Liver (tissue), 10 donors: ENCODE measurements at places on chromosomes 6 and 20. TPM values are rescaled to one million over a fixed set of nuclear protein-coding genes. Genes with fewer than 3 reads are reported as not detected.

DNA sequence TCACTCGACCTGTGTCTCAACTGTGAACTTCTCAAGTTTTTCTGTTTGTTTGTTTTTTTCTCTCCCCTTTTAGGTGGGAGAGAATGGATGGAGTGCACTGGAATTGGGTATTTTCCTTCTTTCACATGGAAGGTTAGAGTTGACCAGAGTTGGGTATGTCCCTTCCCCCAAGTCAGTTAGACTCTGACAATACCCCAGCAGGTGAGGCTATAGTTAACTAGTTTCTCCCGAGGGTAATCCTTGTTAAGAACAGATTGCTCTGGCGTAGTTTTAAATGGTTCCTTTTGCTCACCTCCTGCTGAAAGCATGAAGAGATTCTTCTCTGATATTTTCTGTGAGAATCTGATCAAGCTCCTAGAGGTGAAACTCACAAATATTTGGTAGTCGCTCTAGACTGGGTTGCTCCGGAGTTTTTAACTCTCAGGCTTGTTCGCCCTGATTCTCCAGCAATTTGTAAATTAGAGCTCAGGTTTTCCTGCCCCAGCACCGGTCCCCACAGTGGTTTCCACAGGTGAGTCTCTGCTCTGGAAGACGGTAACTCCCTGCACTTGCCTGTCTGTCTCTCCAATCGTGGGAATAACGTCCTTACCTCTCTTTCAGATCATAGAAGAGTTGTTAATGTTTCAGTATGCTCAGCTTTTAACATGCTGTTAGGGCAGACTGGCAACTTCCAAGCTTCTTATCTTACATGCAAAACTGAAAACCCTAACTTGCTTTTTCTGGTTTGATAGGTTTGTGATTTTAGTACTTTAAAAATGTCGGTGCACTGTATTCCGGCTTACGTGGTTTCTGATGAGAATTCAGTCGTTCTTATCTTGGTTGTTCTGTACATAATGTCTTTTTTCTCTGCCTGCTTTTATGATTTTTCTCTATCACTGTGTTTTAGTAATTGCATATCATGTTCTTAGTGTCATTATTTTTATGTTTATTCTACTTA is 111.2 kb upstream of the HIVEP1 start:
- DNase-seq: no peak

GRCh38 chr20:17624070-17624469 is 54.2 kb downstream of the DSTN start:
- no peak for DNase-seq

DNA sequence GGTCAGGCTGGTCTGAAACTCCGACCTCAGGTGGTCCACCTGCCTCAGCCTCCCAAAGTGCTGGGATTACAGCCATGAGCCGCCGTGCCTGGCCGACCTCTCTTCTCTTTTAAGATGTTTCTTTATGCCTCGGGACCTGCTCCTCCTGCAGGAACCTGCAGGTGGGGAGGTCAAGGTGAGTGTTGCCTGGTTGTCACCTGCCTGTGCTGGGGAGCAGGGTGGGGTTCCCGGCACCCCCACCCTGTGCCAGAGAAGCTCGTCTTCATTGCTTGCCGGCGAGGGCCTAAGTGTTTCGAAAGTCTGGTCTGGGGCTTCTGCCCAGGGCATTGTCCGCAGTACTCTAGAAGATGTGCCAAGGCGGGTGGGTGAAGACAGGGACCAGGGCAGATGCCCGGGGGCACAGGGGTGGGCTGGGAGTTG is 36.0 kb downstream of the SYNJ2 start:
- no peak for DNase-seq

GRCh38 chr6:22471132-22471690 is 98.2 kb upstream of the HDGFL1 start:
- DNase-seq: no peak

GRCh38 chr6:21780141-21780540 is 186.6 kb downstream of the SOX4 start:
- DNase-seq: no peak

- DNase-seq: no peak
These were observed 38.1 kb upstream of the HLA-E start for GRCh38 chr6:30450909-30451841.

DNA sequence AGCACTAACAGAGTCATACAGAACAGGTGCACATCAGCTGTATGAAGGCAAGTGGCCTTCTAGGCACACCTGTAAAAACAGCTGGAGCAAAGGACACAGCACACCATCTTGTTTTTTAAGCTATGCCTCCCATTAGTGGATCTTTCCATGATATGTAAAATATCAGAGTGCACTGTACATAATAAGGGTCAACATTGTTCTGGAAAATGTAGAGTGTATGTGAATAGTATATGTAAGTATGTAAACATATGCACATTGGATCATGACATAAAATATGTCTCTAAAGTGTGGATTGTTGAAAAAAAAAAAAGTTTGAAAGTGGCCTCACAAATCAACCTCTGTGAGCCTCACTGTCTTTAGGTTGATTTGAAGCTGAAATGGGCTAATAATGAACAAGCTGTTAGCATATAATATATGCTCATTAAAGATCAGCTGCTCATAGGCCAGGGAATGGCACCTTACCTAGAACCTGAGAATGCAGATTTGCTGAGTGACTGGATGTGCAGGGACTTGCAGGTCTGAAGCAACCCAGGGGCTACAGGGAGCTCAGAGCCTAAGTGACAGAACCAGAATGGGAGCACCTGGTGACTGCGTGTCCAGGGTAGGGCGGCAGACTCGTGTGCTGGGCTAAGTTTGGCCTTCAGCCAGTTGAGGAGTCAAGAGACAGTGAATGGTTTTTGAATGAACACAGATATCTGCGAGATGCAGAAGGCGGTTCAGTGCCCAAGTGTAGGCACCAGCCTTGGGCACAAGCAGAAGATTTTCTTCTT is 198.6 kb downstream of the TMEM242 start:
- no peak for DNase-seq

GRCh38 chr6:37820718-37821079 is 1.2 kb downstream of the ZFAND3 start:
- DNase-seq: no peak

DNA sequence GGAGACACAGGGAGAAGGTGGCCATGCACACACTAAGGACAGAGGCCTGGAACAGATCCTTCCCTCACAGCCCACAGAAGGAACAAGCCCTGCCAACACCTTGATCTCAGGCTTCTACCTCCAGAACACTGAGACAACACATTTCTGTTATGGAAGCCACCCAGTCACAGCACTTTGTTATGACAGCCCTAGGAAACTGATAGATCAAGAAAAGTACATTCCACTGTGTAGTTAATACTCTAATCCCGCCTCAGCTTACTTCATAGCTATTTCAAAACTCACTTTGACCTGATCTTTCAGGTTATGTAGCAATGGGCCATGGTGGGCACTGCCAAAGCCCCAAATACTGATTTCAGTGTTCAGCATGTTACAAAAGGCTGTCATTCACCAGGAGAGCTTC is 66.8 kb downstream of the CD24 start:
- no peak for DNase-seq

DNA sequence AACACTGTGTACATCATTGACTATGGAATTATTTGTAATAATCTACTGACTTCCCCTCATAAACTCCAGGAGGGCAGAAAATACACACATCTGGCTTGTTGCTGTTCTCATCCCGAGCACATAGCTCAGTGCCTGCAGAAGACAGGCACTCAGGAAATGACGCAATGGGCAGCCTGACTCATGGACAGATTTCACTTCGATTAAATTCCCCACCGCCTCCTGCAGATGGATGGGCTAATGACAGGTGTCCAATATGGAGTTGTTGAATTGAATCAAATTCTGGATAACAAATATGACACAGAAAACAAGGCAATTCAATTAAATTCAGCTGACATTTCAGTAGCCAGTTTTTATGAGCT is 9.1 kb downstream of the ANKRD60 start:
- no peak for DNase-seq

- DNase-seq: no peak
These were observed 6.1 kb upstream of the PKIG start for GRCh38 chr20:44576297-44576696.

DNA sequence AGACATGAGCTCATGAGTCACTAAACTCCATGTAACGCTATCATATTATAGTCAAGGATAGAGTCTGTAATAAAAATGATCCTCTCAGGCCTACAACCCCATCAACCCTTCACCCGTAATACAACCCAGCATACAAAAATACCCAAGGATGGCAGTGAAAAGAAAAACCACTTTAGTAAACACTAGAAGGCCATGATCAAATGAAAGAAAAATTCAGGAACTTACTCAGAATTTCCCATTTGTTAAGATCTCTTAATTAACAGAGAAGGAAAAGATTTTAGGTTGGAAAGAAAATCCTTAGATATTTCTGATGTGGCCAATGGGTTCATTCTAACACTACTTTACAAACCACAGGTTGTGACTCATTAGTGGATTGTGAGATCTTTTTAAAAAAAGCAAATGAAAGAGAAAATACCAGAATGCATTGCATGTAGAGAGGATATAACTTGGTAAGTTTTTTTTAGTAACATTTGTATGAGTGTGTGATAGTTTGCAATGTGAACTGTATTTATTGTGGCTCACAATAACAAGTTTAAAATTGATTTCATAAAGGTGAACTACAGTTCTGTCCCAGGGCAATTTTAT is 8.0 kb upstream of the UBE2J1 start:
- DNase-seq: no peak

GRCh38 chr6:90399970-90400369 is 103.3 kb upstream of the BACH2 start:
- DNase-seq: no peak

- DNase-seq: no peak
These were observed 57.6 kb upstream of the CCN6 start for GRCh38 chr6:111996144-111996865.

- no peak for DNase-seq
These were observed 150.1 kb downstream of the COL9A1 start for GRCh38 chr6:70152786-70153185.

GRCh38 chr6:65170273-65170672 is 536.8 kb downstream of the EYS start:
- DNase-seq: no peak

DNA sequence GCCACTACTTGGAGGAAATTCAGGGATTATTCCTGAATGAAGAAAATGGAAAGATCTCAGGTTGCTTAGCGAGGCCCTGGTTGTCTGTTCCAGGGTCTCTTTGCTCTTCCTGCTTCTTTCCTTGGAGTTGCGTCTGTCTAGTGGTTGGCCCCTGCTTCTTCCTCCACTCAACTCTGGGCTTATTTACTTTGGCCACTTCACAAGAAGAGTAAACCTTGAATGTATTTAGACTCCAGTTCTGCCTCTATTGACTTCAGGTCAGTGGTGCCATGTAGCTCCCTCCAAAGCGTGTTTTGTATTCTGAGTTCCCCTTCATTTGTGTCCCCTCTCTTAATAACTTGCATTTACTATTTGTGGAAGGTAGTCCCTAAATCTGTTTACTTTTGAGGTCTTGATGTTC is 456.5 kb downstream of the UTRN start:
- DNase-seq: no peak

DNA sequence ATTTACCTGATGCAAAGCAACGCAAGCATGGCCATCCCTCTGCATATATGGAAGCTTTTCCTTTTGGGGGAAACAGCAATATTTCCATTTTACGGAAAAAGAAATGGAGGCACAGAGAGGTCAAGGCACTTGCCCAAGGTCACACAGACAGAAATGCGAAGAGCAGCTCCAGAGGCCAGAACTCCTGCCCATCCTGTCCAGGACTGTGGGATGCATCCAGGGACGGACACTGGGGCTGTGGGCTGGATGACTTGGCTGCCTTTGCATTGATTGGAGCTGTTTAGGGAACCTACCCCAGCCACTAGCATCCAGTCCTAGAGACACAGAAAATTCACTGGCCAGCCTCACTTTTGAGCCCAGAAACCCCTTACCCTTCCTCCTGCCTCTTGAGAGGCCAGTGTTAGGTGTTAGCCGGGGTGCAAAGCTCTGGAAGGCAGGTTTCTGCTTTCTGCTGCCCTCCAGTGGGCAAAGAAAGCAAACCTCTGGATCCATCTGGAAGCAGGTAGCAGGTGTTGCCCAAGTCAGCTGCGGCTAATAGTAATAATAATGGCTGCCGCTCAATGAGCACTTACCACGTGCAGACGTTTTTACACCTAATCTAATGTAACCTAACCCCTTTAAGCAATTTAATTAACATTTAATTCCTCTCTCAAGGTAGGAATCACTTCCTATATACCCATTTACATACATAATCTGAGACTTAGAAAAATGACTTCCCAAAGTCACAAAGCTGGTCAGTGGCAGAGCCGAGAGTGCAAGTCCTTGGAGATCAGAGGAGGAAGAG is 31.7 kb upstream of the CCN5 start:
- DNase-seq: peak; percentile 66

DNA sequence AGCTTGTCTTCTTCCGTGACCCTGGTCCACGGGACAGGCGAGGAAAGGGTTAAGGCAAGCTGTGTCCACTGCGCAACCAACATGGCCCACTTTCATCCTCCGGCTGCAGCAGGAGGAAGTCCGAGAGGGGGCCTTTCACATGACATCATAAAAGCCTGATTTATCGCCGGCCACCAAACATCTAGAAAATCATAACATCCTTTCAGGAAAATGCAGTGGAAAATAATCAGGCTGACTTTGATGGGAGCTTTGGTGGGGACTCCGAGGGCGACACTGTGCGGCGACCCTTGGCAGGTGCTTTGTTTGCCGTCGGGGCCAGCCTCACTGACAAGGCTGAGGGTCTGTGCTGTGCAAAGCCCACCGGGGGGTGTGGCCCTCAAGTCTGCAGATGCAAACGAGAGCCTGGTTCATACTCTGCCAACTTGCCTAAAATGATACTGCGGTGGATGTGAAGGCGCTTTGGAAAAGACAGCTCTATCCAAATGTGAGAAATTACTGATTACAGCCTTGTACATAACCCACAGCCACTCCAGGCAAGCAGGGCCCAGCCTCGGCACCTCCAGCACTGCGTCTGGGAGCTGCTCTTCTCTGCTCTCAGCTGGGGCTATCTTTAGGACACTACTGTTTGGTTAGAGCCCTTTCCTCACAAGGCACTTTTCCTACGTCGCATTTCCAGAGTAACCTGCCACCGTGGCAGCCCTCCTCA is 25.7 kb downstream of the FOXC1 start:
- DNase-seq: no peak

SLC17A1 gene
- 25.8 TPM for total RNA-seq

LAMA4 gene
- 6.0 TPM for total RNA-seq

TAF8 gene
- 11.3 TPM for total RNA-seq

OR2H2 gene
- not detected for total RNA-seq

RIMS4 gene
- not detected for total RNA-seq

BIRC7 gene
- not detected for total RNA-seq

RPS10 gene
- total RNA-seq: 970 TPM

TOX2 gene
- 0.33 TPM for total RNA-seq

FAM209B gene
- not detected for total RNA-seq

OR2B2 gene
- total RNA-seq: not detected

LBP gene
- total RNA-seq: 1,404 TPM

DEFB124 gene
- not detected for total RNA-seq
